ENCODE measurements at places on chromosomes 13 and 19.

- no peak for DNase-seq
Measured at GRCh38 chr13:57346786-57347185, 179.8 kb downstream of the PRR20E start.

GRCh38 chr13:92418818-92419412, 807.7 kb upstream of the GPC6 start:
- DNase-seq = peak; percentile 18

- DNase-seq = peak; percentile 45
Measured at GRCh38 chr19:46863818-46864629, 3.2 kb downstream of the ARHGAP35 start.

DNA sequence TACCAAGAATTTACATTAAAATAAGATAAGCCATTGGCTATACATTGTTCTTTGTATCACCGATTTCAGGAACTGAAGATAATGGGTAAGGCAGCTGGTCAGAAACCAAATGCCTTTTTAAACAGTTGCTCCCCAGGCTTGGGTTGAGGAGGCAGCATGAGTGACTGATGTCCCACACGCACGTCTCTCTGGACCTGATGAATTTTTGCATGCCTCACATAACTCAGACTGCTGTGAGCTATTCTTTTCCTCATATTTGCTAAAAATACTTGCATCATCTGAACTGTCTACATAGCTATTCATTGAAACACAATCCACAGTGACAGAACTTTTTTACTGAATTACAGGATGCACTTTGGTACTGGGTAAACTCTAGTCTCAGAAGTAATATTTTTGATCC, 123.6 kb upstream of the MAB21L1 start:
- DNase-seq = no peak

DNA sequence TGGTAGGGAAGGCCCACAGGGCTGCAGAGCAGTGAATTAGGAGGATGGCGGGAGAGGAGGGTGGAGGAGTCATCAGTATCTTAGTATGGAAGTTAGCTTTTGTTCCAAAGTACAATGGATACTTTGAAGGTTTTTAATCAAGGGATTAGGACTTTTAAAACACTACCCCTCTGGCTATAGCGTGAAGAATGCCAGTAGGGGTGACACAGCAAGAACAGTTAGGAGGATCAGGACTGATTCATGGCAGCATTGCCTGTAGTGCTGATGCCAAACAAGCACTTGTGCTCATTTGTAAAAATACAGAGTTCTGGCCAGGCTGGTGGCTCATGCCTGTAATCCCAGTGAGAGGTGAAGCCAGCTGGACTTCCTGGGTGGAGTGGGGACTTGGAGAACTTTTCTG, 46.2 kb downstream of the SKA3 start:
- no peak for DNase-seq

DNA sequence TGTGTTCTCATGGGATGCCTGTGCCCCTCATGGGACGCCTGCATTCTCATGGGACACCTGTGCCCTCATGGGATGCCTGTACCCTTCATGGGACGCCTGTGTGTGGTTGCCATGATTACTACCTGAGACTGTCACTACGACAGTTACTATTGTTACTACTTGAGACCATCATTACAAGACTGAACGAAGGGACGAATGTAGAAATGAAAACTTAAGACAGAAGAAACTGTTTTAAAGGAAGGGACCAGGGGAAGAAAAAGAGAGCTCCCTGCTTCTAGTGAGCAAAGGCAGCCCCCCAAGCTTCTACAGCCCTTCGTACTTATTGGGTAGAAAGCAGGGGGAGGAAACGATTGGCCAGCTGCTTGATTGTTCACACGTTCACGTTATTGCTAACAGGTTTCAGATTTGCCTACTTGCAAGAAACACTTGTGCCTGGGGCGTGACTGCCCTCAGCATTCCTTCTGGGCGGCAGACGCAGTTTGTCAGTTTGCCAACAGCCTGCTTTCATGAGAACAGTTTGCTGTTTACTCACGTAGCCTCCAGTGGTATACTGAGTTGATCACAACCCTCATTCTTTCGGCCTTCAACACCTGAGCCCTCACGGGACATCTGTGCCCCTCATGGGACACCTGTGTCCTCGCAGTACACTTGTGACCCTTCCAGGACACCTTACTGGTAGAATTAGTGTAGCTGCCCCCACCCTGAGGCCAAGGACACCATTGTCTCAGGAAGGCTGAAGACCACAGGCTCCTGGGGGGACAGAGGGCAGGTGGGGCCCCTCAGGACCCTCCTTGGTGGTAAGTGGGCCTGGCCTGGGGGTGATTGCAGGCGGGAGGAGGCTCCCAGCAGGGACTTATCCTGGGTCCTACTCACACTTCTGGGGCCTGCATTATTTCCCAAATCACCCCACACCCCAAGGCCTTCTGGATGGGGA, 2.5 kb upstream of the S1PR4 start:
- DNase-seq = peak; percentile 82

DNA sequence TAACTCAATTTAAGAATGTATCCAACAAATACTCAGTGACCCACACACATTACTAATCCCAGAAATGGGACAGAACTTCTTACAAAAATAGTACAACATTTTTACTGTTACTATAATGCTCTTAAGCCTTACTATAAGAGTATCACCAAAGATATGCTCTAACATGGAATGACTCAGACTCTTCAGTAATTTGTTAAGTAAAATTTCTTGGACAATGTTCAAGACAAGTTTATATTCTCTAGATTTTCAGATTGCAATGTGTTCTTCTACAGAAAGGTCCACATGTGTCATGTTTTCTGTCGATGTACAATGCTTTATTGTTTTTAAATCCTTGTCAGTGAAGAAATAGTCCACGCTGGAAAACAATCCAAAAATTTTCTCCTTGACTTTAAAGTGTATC, 66.3 kb upstream of the RFXAP start:
- DNase-seq = no peak

DNA sequence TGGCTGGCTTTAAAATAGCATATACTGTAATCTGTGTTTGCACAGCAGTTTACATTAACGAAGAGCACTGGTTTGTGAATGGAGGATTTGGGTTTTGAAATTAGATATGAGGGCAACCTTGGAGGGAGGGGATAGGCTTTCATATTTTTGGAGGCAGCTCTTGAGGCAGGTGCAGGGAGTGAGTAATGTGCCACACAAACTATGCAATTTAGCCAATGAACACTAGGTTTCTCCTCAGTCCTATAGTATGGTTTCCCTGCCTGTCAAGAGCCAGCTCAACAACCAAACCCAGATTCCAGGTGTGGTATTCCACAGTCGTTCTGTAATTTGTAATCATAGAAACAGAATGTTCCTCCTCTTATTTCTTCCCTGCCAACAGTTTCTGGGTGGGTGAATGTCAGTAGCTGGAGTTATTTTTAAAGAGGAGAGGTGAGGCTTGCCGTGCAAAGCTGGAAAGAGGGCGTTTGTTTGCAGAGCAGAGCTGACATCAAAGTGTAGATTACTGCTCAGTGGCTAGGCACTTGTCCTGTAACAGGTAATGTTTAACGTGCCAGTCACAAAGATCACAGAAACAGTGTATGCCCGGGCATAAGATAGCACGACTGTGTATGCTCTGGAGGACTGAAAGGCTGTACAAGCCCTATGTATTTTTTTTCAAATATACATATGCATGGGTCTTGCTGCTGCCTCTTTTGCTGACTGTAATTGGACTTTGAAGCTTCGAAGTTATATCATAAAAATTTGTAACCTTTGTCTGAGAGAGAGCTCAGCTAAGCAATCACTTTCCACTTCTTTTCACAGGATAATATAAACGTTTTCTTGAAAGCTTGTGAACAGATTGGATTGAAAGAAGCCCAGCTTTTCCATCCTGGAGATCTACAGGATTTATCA, 124.2 kb downstream of the LMO7 start:
- peak; percentile 98 for DNase-seq

DNA sequence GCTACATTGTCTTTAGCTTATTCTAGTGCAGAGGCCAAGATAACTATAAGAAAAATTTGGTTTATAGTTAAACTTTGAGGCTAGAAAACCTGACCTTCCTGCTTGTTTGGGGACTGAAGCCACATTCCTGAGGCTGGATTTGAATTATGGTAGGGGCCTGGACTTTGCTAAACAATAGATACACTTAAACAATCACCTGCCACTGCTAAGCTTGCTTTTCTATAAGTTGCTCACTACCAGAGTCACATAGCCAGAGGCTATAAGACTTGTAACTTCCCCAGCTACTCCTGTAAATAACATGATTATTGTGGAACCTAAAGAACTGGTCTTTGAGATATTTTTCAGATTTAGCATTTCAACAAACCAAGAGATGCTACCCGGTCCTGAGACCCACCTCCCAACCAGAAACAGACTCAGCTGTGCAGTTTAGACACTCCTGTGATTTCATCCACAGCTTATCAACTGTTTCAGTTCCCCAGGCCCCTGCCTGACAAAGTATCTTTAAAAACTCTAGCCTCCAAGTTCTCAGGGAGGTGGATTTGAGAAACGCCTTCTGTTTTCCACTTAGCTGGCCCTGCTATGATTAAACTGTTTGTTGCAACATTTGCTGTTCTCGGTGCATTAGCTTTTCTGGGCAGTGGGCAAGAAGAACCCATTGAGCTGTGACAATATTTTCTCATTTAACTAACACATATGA, 77.7 kb downstream of the MIPEP start:
- no peak for DNase-seq

- no peak for DNase-seq
Measured at GRCh38 chr19:35098413-35099049, 17.1 kb upstream of the FXYD3 start.

DNA sequence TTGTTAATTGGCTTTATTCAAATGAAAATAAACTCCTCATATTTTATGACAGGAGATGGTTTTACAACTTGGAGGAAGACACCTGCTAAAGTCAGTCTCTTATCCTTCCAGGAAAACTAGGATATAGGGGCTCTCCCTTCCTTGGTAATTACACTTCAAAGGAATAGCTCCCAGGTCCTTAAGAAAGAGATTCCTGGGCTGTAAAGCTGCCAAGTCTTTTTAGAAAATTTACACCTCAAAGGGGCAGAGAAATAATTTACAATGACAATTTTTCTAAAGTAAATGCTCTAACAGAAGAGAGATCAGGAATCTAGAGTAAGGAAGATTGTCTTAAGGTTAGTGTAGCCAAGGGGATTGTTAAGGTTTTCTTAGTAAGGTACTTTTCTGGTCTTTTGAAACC, 1359.0 kb downstream of the OLFM4 start:
- no peak for DNase-seq

GRCh38 chr13:105442949-105443699, 1092.3 kb downstream of the EFNB2 start:
- DNase-seq = peak; percentile 59

- peak; percentile 43 for DNase-seq
Measured at GRCh38 chr13:42740753-42741152, 40.6 kb upstream of the FAM216B start.

DNA sequence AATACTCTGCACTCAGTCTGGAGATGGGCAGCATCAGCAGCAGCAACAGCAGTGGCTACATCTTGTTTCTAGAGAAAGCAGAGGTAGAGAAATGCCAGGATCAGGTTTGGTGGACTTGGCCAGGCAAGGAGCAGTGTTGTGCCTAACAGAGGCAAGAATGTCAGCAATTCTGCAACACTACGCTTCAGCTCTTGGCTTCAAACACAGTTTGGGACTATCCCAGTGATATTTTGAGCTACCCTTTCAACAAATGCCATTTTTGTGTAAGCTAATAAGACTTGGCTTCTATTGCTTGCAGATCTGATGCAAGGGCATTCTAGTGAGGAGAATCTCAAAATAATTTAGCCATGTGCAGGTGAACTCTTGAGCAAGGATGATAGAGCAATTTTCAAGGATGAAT, 271.3 kb downstream of the PCDH20 start:
- DNase-seq = no peak

DNA sequence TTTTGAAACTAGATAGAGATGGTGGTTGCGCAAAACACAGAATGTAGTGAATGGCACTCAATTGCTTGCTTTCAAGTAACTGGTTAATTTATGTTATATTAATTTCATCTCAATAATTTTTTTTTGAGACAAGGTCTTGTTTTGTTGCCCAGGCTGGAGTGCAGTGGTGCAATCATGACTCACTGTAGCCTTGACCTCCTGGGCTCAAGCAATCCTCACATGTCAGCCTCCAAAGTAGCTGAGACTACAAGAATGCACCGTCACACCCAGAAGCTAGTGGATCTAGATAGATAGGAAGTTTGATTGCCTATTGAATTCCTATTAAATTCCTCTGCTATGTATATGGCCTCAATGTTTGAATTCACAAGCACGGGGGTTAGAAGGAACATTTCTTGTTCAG, 26.4 kb upstream of the ADGRE2 start:
- no peak for DNase-seq

DNA sequence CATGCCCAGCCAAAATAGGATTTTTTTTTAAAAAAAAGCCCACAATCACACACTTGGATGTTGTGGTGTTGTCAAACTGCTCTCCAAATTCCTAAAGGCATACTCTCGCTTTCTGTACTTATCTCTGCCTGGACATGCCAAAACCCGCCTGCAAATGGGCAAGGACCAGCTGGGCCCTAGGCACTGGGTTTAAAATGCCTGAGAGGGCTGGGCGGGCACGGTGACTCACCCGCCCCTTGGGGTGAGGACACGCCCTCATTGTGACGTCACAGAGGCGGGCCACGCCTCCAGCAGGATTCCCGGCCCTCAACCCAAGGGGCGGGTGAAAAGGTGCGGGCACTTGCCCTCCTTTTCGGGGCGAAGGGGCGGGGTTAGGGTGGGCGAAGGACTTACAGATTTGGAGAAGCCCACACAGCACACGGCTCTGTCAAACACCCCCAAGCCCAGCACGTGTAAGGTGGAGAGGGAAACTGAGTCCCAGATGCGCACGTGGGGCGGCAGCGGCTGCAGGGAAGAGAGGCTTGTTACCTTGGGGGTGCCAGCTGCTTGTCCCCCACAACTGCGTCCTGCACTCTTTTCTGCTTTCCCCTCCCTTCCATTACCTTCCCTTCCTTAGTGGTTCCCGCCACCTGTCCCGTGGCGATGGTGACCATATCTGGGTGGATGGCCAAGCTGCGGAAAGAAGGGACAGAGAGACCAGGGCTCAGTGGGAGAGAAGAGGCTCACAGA, 6.6 kb downstream of the EML2 start:
- DNase-seq = peak; percentile 52

DNA sequence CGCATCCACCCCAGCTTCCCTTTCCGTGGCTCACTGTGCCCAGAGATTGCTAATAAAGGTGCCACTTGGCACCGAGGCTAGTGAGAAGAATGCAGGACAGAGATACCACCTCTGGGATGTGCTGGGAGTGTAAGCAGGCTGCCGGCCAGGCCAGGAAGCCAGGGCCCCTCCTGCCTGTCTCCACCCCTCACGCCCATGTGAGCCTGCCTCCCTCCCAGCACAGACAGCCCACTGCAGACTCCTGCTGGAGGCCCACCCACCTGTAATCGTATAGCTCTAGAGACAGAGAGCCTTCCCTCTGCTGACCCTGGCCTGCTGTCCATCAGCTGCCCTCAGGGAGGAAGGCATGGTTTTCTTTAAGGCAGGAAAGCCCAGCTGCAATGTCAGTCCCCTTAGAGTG, 13.9 kb downstream of the VSTM2B start:
- no peak for DNase-seq

GRCh38 chr19:15225760-15226159, 6.5 kb downstream of the EPHX3 start:
- DNase-seq = no peak

DNA sequence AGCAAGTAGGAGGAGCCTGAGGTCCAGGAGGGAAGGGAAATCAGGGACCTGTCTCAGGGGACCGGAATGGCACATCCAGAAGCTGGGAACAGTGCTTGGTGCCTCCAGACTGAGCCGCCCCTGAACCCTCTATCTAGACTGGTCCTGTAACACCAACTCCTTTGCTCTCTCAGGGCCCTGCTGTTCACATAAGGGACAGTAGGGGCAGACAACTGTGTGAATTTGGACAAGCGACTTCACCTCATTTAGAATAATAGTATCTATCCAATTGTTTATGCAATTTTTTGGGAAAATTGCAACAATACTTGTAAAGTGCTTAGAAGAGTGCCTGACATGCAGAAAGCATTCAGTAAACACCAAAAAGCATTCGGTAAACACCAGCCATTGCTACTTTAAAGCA, 14.0 kb downstream of the SYMPK start:
- DNase-seq = no peak

Measured in small intestine (tissue), 16 donors.